Stimulated activated naive CD8-positive, alpha-beta T cell treated with anti-CD3 and anti-CD28 coated beads, Interleukin-15, Interleukin-2, amounts not matched to agents 100 U/mL and 50 U/mL, for 24 hours (primary cell): ENCODE measurements at places on chromosomes 16 and 17.

GRCh38 chr16:64074706-64075105 is 1047.2 kb downstream of the CDH11 start:
- no peak for DNase-seq

GRCh38 chr16:61382435-61382834 is 653.8 kb downstream of the CDH8 start:
- DNase-seq, result no peak

GRCh38 chr16:26261621-26262020 is 569.9 kb downstream of the HS3ST4 start:
- no peak for DNase-seq

DNA sequence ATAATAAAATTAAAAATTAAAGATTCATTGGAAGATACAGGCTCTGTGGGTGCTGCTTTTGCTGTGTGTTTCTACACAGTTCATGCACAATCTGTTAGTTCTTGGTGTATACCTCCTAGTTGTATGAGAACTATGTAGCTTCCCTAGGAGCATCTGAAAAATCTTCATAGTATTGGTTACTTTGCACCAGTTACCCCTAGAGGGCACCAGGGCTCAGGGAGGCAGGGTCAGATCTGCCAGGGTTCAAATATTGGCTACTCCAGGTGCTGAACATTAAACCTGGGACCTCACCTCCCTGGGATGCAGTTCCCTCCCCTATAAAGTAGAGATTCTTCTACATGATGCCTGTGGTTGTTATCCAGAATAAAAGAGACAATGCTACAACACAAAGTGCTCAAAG is 583.0 kb upstream of the CDH11 start:
- DNase-seq, result no peak

DNA sequence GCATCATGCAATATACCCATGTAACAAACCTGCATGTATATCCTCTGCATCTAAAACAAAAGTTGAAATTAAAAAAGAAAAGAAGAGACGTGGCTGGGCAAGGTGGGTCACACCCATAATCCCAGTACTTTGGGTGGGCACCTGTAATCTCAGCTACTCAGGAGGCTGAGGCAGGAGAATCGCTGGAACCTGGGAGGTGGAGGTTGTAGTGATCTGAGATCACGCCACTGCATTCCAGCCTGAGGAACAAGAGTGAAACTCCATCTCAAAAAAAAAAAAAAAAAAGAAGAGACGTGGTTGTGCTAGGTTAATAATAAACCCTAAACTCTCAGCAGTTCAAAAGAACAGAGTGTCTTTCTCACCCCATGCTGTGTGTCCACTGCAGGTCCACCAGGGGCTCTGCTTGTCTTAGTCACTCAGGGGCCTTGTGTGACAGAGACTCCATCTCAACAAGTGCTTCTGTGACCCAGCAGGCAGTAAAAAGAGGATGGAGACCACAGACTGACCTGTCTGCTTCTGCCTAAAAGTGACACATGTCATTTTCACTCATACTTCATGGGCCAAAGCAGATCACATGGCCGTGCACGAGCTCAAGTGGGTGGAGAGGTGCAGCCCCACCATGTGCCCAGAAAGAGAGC is 22.3 kb upstream of the N4BP1 start:
- no peak for DNase-seq
